Psoas muscle (tissue), 8 donors: ENCODE measurements at places on chromosomes 7 and 10.
A peak's percentile ranks its signal among the peaks of the same experiment; 100 is the strongest.

DNA sequence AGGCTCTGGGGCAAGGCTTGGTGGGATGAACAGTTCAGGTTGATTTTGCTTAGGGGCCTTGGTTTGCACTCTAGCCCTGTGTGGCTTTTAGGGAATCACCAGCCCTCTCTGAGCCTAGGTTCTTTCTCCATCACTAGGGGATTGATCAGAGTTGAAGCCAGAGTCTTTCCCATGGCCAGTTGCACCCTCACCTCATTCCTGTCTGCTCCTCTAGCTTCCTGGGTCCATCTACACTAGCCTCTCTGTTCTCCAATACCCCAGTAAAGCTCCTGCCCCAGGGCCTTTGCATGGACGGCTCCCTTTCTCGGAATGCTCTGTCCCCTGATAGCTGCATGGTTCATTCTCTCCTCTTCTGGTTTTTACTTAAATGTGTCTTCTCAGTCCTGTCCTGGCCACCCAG is 40.4 kb downstream of the SORCS3 start:
- DNase-seq: no peak

- DNase-seq: no peak
These were observed 4.4 kb downstream of the CD36 start for GRCh38 chr7:80642871-80643270.

DNA sequence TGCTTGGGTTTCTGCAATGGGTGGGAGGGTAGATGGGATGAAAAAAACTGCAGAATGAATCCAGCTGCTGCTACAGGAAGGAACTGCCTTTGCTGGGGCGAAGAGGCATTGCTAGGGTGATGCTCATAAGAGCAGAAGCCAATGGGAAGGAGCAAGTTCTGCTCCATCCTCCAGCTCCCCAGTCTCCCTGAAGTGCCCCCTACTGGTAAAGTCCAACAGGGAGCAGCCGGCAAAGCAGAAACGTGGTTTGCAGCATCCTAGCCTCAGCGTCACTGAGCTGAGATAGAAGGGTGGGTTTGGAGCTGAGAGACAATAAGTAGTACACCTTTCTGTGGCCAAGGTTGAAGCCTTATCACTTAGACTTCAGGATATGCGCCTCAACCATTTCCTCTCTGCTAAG is 220.5 kb downstream of the CCSER2 start:
- no peak for DNase-seq

DNA sequence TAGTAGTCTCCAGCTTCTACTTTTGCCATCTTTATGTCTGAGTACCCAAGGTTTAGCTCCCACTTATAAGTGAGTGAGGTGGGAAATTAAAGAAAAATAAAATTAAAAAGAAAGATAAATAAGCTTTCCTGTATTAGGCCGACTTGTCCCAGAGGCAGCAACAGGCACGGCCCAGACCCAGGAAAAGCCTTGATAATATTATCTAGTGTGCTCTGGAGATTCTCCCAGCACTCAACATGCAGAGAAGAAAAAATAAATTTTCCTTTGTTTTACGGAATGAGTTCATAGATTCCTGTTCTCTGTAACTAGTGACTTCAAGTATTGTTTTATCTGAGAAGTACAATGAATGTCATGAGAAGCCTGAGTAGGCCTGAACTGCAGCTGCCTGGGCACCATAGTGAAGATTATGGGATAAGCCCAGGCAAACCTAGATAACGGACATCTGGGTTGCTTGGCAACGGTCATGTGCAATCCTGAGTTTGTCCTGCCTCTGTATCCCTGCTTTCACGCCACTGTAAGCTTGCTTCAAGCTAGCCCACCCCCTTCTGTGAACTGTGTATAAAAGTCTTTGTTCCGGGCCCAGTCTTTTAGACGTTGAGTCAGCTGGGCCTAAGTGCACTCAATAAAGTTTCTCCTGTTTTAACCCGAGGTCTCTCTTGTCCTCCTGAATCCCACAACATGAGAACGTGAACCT is 6.4 kb downstream of the ATE1 start:
- DNase-seq: no peak

GRCh38 chr7:157856873-157857577 is 520.2 kb downstream of the DNAJB6 start:
- DNase-seq: peak; percentile 36

DNA sequence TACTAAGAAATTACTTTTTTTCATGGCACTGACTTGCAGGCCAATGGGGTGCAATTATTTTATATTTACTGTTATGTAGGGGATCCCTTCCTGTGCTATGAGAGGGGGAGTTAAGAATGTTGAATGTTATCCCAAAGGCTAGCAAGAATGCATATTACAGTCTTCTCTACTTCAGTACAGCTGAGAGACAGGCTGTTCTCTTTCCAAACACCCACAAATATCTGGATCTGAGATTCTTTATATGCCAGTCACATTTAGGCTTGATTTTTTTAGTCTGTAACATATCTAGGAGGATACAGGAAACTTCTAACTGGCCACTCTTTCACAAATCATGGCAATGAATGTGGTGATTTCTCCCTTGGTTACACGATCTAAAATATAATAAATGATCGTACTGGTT is 266.4 kb upstream of the FZD8 start:
- DNase-seq: no peak

DNA sequence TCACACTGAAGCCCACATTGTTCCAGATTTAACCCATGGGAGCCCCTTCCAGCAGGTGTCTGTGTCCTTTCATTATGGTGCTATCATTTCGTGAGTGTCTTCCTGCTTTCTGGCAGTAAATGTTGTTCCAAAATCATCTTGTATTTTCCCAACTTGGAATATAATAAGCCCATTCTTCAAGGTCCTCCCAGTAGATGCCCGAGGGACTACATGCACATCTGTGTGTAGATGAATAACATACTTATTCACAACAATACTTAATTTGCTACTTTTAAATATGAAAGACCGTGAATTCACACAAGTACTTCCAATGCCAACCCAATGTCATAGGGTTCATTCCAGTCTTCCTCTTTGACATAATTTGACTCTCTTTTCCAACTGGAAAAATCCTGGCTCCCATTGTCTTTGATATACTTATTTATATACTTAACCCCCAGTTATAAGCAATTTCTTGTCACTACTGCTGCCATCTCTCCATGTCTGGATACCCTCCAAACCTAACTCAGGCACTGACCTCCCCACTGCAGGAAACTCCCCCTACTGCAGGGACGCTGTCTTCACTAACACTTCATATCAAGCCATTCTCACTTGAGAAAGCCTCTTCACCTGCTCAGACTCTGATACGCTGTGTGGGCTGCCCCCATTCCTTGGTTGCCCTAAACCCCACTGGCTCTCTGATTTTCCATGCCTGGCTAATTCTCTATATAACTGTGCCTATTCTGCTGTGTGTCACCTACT is 1119.2 kb downstream of the CNTNAP2 start:
- no peak for DNase-seq

DNA sequence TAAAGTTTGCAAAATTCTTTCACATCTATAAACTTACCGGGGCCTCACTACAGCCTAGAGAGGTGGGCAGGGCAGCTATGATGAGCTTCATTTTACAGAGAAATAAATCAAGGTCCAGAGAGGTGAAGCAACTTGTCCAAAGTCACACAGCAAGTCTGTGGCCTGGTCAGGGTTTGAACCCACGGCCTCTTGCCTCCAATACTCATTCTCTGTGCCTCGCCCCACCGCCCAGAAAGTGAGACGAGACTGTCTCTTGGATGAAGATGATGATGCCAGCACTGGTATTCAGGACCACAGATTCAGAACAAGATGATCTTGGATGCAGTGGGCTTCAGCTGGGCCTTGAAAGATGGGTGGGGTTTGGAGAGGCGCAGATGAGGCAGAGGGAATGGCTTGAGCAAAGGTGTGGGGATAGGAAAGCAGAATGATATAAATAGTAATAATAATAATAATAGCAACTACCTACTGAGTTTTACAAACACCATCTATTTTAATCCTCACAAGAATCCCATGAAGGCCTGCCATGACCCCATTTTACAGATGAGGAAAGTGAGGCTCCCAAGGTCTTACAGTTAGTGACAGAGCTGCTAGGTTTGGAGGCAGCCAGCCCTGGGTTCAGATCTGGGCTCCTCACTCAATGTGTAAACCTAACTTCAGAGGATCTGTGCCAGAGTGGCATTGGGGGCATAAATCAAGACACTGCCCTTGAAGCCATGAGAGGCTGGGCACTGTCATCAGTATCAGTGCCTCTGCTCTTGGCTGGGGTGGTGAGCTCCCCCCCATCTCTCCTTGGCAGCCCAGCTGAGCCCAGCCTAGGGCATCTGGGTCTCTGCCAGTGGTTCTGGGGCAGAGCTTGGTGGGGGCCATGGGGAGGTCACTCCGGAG is 70.0 kb downstream of the NEURL1 start:
- peak; percentile 50 for DNase-seq

GRCh38 chr10:871951-872403 is 59.5 kb downstream of the LARP4B start:
- no peak for DNase-seq

GRCh38 chr10:81216949-81217348 is 658.0 kb upstream of the NRG3 start:
- no peak for DNase-seq

- DNase-seq: no peak
These were observed 87.3 kb downstream of the PPP1R3A start for GRCh38 chr7:113831556-113831955.

DNA sequence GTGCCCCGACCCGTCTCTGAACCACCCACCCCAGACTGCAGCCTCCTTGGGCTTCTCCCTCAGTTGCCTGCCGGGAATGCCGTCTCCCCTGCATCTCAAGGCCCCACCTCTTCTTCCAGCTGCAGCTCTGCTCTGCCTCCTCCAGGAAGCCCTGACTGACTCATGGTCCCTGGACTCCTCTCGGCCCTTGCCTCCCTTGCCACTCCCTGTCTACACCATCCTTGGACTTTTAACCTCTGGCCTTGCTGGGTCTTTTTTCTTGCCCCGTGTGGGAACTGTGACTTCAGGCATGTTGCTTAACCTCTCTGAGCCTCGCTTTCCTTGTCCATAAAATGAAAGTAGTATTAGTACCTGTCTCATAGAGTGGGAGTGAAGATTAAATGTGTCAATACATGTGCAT is 56.3 kb downstream of the C10orf105 start:
- no peak for DNase-seq

GRCh38 chr10:61882621-61883370 is 18.7 kb upstream of the ARID5B start:
- DNase-seq: no peak

DNA sequence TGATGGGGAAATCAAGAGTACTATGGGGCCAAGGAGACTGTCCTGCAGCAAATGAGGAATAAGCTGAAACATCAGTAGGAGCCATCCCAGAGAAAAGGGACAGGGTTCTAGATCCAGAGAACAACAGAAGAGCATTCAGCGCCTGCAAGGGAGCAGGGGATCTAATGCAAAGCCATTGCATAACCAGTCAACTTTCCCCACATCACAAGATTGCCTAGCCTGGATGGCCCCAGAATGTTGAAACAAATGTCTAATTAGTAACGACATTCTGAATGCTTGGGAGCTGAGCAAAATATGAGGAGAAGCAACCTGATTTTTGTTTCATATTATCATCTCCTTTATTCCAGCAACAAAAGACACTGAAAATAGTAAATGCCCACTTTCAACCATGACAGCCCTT is 2.7 kb upstream of the MPP7 start:
- DNase-seq: no peak

- DNase-seq: no peak
These were observed 91.1 kb upstream of the CARD11 start for GRCh38 chr7:3134745-3135144.

DNA sequence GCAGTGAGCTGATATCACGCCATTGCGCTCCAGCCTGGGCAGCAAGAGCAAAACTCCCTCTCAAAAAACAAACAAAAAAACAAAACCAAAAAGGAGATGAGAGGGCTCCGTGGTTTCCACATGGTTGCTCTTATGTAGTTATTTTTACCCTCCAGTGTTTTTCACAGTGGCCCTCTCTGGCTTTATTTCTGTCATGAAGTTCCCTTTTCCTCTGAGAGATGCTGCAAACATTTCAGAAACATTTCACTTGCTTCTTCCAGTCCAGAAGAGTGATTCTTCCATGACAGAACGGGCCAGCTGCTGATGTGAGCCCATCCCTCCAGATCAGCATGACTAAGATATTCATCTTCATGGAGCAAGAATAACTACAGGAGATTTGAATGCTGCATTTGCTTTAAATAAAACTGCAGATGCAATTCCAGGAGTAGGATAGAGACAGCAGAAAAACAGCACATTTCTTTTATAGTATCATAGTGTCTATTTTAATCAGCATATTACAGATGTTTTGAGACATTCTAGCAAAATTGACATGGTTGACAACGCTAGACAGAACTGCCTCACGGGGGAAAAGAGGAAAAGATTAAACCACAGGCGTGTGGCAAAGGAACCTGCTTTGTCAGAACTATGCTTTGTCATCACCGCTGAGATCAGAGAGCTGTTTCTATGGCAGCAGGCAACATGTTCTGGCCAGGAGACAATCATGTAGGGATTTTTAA is 40.3 kb downstream of the NRCAM start:
- no peak for DNase-seq

GRCh38 chr7:157817944-157818700 is 481.3 kb downstream of the DNAJB6 start:
- no peak for DNase-seq

DNA sequence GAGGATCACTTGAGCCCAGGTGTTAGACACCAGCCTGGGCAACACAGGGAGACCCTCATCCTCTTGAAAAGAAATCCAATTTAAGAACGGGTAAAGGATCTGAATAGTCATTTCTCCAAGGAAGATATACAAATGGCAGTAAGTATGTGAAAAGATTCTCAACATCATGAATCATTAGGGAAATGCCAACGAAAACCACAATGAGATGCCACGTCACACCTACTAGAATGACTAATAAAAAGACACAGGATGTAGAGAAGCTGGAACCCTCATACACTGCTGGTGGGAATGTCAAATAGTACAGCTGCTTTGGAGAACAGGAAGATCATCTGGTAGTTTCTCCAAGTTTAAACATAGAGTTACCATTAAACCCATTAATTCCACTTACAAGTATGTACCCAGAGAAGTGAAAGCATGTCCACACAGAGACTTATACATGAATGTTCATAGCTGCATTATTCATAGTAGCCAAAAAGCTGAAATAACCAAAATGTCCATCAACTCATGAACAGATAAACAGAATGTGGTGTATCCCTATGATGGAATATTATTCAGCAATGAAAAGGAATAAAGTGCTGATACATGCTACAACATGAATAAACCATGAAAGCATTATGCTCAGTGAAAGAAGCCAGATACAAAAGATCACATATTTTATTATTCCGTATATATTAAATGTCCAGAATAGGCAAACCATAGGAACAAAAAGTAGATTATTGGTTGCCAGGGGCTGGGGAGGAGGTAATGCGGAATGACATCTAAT is 13.1 kb upstream of the ZMIZ2 start:
- no peak for DNase-seq

- DNase-seq: no peak
These were observed 677 bp downstream of the SKAP2 start for GRCh38 chr7:26863518-26864308.

- DNase-seq: no peak
These were observed 114.7 kb downstream of the ETV1 start for GRCh38 chr7:13874783-13875182.

- DNase-seq: no peak
These were observed 565.4 kb upstream of the AUTS2 start for GRCh38 chr7:69032848-69033247.
